ENCODE measurements at places on chromosomes 6 and 20.

DNA sequence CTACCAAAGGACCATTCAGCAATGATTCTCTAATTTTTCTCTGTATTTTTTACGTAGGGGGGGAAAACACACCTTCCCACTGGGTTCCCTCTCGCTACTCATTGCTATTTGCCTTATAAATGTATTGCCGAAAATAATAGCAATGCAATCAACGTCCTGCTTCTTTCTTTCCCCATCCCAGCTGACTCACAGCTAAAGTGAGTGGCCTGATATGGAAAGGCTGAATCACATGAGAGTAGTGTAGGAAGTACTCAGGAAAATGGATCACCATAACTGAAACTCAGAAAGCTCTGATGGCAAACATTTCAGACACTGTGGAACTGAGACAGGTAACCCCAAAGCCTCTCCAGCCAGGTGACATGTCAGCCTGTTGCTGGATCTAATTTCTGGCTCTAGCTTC is 49.3 kb upstream of the SRPK1 start:
- DNase-seq = no peak

- DNase-seq = no peak
Observed at GRCh38 chr6:5208057-5208456, 52.7 kb downstream of the LYRM4 start.

GRCh38 chr6:7132398-7133035 is 24.8 kb downstream of the RREB1 start:
- DNase-seq = no peak

DNA sequence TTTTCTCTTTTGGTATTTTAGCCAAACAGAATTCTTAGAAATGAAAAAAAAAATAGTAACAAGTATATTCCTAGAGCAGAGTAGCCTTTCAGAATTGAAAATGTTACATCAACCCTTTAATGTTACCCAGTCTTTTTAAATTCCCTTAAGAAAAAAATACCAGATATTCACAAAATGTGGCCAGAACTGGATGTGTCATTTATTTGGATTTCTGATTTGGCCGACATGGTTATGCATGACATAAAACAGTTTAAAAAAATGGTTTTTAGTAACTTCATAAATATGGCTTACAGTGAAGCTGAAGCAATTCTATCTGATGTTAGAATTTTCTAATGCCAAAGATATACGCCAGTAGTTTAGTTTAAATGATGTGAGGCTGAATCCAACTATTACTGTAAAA is 112.0 kb downstream of the ATXN1 start:
- no peak for DNase-seq

GRCh38 chr6:64694356-64694755 is 1012.7 kb downstream of the EYS start:
- no peak for DNase-seq

DNA sequence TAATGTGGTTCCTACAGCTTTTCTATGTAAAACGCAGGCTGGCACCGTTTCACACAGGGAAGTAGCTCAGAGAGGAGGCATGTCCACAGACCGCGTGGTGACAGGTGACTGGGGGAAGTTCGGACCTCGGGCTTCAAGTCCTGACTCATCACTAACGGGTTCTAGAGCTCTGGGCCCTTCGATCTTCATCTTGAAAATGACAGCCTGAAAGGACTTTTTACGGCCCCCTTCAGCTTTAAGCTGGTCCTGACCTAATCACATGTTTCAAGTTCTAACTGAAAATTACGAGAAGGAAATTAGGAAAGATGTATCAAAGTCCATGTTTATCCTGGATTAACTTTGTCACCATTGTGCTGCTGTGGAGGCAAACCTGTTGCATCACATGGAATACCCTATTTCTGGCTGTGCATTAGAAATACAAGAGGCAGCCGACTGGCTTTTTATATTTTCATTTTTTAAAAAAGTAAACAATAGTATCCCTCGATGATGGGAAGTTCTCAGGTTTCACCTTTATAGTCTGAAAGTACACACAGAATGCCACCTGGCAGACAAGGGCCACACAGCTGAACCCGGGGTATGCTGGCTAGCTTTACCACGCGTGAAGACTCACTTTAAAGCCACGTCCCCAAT is 2.0 kb downstream of the MAN1A1 start:
- DNase-seq = no peak

DNA sequence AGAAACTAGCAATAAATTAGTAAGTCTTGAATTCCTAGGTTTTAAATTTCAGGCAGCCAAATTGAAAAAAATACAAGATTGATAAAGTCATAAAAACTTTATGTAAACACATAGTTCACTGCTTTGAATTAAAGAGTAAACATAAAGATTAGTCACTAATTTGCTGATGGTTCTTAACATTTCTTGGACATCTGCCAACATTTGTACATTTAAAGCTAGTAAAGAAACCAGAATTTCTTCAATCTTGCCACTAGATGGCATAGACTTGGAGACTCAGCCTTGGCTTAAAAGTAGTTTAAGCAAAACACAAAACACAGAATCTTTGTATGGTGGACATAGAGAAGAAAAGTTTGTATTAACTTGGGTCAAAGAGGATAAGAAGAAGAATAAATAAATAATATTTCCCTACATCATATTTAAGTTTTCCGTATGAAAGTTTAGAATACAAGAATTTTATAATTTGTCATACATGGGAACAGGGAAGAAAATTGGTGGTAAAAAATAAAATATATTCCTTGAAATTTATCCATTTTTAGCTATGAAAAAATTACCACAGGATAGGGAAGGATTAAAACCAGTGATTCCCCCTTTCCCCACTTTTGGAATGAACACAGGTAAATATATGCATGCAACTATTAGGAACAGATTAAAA is 41.7 kb upstream of the FAM135A start:
- no peak for DNase-seq

- no peak for DNase-seq
Observed at GRCh38 chr20:44405785-44406571, 50.5 kb downstream of the HNF4A start.

- no peak for DNase-seq
Observed at GRCh38 chr20:50673146-50673465, 18.2 kb downstream of the RIPOR3 start.

- DNase-seq = no peak
Observed at GRCh38 chr6:56549014-56549413, 93.7 kb downstream of the DST start.

DNA sequence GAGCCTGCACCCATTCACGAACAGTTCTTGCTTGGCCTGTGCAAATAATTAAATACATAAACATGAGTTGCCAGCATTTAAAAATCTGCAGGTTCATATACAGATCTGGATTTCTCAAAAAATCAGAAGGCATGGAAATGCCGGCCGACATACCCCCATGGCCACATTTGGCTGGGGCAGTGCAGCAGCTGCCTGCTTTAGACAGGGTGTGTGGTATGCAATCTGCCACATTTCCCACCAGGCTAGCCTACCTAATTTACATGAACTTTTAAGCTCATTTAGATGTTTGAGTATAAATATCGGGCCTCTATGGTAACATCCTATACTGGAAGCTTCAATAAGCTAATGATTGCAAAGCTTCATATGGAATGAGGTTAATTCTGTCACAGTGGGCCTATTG is 31.5 kb downstream of the PLCB1 start:
- DNase-seq = no peak

- DNase-seq = no peak
Observed at GRCh38 chr20:46004889-46005473, 3.7 kb upstream of the MMP9 start.

DNA sequence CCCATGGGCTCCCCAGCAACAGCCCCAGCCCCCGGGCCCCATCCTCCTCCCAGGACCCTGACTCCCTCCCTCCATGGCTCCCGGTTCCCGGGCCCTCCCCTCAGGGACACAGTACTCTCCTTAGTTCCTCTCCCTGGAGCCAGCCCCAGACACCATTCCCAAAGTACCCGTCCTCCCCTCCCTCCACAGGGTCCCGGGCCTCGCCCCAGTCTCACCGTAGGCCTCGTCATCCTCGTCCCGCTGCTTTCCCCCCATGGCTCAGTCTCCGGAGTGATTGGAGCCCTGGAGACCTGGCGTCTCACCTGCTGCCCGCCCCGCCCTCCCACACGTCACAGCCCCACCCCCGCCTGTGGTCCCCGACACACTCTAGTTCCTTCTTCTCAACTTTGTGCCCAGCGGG is at the start of gene SLC44A4:
Gene SLC44A4, minus strand, starts transcription at position 272 of the 400 bp plus-strand sequence. Its CDS starts 17 bp downstream, at position 255.
- no peak for DNase-seq

DNA sequence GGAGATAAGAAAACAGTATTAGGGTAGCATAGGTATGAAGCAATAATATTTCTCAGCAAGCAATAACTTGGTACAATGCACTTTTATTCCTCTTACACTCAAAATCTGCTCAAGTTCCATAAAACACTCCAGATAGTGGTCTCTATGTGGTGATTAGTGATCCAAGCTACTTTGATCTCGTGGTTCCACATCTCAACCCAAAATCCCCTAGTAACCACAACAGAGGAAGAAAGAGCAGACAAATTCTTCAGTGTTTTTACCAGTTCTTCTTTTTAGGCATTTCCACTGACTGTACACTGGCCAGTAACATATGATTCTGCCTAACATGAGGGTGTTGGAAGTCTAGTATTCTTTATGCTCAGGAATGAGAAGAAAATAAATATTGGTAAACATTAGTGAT is 309.0 kb upstream of the PTCHD4 start:
- no peak for DNase-seq

- no peak for DNase-seq
Observed at GRCh38 chr20:58699623-58700107, 7.1 kb downstream of the NPEPL1 start.

GRCh38 chr20:17024513-17025119 is 202.2 kb upstream of the PCSK2 start:
- no peak for DNase-seq

DNA sequence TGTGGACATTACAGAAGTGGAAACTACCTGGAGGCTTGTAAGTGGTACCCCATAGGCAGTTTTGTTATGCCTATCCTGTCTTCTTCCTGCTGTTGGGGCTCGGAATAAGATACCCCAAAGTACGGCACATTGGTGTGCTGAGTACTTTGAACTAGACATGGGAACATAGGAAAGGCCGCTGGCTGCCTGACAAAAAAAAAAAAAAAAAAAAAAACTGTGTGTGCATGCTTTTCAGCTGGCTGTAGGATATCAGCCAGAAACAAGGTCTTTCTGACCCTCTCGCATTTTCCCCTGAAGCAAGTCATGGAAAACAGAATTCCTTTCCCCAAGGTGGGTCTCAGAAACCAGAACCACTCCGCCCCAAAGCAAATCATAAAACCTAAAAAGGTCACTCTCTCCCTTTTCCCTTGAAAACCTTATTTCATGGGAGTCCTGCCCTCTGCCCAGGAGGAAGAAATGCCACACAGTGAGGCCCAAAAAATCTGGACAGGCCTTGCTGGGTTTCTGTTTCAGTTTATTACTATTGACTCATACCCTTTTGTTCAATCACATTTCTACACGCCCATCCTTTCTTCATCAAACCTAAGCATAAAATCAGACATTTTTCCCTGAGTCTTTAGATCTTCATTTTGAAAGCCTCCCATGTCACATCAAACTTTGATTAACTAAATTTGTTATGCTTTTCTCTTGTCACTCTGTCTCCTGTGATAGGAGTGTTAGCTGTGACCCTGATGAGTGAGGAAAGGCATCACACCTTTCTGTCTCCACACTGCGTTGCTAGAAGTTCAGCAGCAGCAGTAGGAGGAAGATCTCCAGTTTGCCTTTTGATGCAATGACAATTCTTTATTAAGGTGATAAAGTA is 17.2 kb downstream of the SLC2A12 start:
- no peak for DNase-seq

GRCh38 chr6:154402081-154402780 is 45.6 kb upstream of the IPCEF1 start:
- DNase-seq = no peak

DNA sequence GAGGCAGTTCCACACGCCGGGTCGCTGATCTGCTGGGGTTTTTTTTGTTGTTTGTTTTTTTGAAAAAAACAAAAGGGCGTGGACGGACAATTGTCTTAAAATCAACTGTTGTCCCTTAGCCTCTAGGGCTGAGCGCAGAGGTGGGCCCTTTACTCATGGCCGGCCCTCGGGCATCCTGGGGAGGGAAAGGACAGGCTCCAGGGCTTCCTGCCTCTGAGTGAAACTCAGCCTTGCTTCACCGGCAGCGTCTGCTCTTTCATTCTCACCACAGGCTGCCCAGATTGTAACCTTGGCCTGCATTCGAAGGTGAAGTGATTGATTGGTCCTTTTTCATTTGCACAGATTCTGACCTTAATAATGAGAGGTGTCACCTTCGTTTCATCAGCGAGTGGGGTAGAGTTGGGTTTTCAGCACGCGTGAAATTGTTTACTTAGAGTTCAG is 797 bp downstream of the SMIM13 start:
- DNase-seq = peak; percentile 9

- DNase-seq = no peak
Observed at GRCh38 chr20:9068841-9069663, at the start of gene PLCB4. Gene PLCB4 (plus strand): TSS chr20:9069087. CDS start chr20:9307815, 238,728 bp downstream.

DNA sequence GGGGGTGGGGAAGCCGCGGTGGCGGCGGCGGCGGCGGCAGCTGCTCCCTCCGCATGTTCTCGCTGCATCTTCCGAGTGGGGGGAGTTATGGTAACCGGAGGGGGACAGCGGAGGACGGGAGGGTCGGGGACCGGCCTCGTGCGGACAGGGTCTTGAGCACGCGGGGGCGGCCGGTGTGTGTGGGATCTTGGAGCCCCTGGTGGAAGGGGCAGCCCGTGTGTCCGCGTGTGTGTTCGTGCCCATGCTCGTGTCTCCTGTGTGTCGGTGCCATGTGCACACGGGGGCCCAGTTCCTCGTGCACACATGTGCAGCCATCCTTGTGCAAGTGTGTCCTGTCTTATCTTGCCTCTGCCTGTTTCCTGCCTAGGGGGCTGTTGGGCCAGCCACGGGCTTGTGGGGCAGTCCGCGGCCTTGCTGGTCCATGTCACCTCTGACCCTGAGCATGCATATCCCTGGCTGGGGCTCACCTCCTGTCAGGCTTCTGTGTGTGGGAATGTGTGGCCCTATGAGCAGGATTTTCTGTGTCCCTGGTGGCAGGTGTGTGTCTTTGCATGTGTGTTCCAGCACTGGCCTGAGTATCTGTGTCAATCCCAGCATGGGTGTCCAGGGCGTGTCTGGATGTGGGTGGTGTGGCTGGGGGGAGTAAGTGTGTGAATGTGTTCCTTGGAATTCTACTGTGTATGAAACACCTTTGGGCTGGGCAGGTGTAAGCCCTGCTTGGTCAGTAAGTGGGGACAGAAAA is 8.5 kb downstream of the SYNGAP1 start:
- no peak for DNase-seq

GRCh38 chr6:81086991-81087390 is 665.5 kb downstream of the TENT5A start:
- DNase-seq = no peak

DNA sequence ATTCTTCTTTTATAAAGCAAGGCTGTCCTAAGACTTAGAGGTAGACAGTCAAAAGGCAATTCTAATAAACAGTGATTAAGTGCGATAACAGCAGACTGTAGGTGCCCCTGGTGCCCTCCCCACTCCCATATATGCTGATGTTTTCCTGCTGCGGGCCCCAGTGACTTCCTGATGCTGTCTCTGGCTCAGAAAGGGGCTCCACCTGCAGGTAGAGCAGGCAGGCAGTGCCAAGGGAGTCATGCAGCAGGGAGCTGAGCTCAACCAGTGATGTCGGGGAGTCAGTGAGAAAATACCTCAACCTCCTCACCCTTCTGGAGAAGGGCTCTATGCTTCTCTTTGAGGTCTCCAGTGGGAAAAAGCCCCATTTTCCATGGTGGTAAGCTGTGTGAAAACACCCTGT is 126.7 kb upstream of the SSTR4 start:
- no peak for DNase-seq

GRCh38 chr6:5287205-5287965 is 26.1 kb downstream of the FARS2 start:
- DNase-seq = no peak

- peak; percentile 9 for DNase-seq
Observed at GRCh38 chr6:119350202-119350951, 816 bp upstream of the MAN1A1 start.

GRCh38 chr20:3854462-3854871 is 7.8 kb downstream of the MAVS start:
- no peak for DNase-seq

Measured in stimulated activated CD4-positive, alpha-beta T cell treated with anti-CD3 and anti-CD28 coated beads, Interleukin-15, amount 100 ng/mL, for 1 hour (primary cell).